ENCODE measurements at places on chromosomes 13 and 19.
A peak's percentile ranks its signal among the peaks of the same experiment; 100 is the strongest.

GRCh38 chr13:33362986-33363727 is 77.6 kb upstream of the STARD13 start:
- no peak for DNase-seq

DNA sequence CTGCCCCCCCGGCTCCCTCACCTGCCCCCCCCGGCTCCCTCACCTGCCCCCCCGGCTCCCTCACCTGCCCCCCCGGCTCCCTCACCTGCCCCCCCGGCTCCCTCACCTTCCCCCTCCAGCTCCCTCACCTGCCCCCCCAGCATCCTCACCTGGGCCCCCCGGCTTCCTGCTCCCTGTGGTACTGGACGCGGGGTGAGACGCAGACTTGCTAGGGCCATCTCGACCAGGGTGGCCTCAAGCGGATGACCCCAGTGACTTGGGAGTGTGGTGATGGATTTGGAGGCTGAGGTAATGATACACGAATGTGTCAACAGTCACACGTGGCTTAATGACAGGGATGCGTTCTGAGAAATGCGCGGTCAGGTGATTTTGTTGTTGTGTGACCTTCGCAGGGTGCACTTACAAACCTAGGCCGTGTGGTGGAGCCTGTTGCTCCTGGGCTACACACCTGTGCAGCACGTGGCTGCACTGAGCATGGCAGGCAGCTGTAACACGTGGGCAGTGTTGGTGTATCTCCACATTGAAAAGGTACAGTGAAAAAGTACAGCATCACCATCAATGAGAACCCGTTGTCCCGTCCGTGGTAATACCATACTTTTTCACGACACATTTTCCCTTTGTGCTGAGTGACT is 197.8 kb downstream of the TEX29 start:
- DNase-seq, result peak; percentile 59

DNA sequence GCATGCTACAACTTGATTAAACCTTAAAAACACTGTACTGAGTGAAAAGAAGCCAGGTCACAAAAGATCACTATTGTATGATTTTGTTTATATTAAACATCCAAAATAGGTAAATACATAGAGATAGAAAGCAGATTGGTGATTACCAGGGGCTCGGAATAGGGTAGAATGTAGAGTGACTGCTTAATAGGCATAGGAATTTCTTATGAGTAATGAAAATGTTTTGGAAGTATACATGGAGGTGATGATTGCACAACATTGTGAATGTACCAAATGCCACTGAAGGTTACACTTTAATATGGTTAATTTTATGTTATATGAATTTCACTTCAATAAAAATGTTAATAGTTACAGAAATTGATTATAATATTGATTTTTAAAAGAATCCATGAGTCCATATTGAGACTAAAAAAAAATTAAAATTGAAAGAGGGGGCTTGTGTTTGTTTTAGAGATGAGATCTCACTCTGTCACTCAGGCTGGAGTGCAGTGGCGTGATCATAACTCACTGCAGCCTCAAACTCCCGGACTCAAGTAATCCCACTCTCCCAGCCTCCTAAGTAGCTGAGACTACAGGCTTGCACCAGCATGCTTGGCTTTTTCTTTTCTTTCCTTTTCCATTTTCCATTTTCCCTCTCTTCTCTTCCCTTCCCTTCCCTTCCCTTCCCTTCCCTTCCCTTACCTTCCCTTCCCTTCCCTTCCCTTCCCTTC is 85.1 kb downstream of the FNDC3A start:
- DNase-seq, result no peak

DNA sequence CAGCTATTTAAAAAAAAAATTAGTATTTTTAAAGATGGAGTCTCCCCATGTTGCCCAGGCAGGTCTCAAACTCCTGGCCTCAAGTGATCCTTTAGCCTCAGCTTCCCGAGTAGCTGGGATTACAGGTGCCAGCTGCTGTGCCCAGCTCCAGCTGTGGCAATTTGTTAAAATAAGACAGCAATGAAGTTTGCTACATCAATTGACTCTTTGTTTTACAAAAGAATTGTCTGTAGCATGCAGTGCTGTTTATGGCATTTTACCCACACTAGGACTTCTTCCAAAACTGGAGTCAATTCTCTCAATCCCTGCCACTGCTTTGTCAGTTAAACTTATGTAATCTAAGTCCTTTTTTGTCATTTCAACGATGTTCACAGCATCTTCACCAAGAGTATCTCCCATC is 49.3 kb downstream of the NDFIP2 start:
- DNase-seq, result no peak
